ENCODE measurements at places on chromosomes 5 and 9.

GRCh38 chr5:31577438-31577837 lies 45.3 kb downstream of the C5orf22 start:
- no peak for DNase-seq

- DNase-seq: no peak
Observed at GRCh38 chr5:57408714-57409113, 73.9 kb downstream of the ACTBL2 start.

GRCh38 chr5:179869101-179869500 lies 10.5 kb upstream of the MRNIP start:
- DNase-seq: no peak

DNA sequence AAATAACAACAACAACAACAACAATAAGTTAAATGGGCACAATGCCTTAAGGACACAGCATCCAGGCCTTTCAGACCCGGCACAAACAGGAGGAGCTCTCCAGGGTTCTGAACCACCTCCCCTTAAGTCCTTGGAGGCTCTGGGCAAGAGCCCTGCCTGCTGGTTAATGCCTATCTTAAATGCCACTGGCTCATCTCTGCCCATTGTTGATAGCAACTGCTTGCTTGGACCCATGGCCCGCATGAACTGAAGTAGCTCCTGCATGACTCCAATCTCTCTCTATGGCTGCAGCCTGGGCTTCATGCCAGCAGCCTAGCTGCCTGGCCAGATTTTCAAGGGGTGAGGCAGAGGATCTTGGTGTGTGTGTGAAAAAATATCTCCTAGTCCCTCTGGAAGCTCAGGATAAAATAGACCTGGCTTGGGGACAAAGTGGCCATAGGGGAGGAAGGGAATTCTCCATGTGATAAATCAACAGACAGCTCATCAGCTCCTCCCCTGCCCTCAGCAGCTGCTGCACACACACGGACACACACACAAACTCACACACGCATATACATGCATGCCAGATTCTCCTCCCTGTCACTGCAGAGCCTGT lies 27.4 kb downstream of the FAM219A start:
- peak; percentile 33 for DNase-seq

GRCh38 chr5:164353155-164353554 lies 847.7 kb downstream of the MAT2B start:
- no peak for DNase-seq

- DNase-seq: no peak
Observed at GRCh38 chr5:11477786-11478185, 426.5 kb downstream of the CTNND2 start.

DNA sequence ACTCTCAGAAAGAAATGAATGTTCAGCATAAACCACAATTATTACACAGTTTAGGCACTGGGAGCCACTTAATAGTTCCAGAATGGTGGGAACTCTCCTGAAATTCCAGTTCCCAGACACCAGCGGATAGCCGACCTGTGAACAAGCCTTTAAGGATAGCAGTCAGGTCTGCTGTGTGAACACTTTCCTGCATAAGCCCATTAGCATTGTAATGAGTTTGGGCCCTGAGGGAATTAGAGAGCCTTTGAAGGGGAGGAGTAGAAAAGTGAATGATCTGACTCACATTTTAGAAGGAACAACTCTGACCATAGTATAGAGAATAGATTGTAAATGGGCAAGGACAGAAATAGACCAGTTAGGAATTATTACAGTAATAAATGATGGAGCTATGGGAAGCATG lies 189.1 kb downstream of the ADGRV1 start:
- DNase-seq: no peak

- DNase-seq: no peak
Observed at GRCh38 chr5:84080908-84081307, 303.8 kb downstream of the EDIL3 start.

DNA sequence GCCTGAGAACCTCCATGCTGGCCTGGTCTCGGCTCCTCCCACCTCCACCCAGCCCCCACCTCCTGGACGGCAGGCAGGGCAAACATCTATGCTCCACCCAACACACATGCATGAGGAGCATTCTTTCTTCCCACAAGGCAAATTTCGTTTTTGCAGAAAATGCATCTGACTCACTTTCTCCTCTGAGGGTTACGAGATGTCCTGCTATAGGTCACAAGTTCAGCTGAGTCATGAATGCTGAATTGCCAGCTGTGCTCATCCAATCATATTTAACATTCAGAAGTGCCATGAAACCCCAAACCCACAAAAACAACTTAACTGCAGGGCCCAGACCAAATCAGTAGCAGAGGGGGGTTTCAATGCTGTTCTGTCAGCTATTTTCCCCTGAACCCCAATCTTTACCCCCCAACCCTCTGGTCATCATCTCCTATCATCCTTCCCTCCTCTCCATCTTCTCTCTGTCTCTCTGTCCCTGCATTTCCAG lies 39.0 kb upstream of the OSMR start:
- DNase-seq: peak; percentile 82

- peak; percentile 66 for DNase-seq
Observed at GRCh38 chr5:115459855-115460341, 84.7 kb downstream of the FEM1C start.

DNA sequence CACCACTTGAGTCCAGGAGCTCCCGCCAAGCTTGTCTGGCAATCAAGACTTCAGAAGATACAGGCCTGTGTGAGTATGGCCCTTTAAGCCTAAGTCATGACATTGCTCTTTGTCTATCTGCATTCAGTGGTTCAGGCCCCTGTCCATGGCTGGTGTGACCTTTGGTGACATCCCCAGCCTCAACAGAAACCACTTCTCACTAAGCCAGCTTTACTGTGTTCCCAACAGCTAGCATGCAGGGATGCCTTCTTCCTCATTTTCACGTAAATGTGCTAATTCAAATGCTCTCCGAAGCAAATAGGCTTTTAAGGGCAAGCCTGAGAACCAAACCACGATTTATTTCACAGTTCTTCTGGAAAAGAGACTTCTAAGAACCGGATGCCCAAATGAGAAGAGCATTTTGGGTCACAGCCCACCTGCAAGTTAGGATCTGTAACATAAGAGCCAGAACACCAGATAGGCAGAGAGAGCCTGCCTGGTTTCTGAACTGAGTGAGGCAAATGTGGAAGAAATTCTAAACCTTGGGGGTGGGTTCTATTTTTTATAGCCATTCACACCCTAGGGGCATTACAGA lies 14.9 kb downstream of the CD180 start:
- no peak for DNase-seq

- no peak for DNase-seq
Observed at GRCh38 chr9:129264388-129264787, 86.3 kb upstream of the IER5L start.

- DNase-seq: no peak
Observed at GRCh38 chr9:99607842-99608448, 213.7 kb upstream of the NR4A3 start.

DNA sequence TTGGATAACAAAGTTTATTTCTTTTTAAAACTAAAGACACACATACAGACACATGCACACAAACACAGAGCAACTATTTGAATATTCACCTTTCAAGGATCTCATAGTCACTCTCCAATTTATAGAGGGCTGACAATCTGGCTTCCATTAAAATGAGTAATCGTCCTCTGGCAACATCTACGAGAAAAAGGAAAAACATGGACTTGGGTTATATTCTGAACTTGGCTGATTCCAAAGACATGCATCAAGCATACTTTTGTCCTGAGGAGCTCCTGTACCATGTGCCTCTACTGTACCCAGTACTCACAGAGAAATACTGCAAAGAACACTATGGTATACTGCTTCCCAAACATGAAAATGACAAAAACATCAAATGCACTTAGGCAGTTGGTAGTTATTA lies 15.4 kb downstream of the IARS1 start:
- peak; percentile 43 for DNase-seq

GRCh38 chr5:138273834-138274188 lies 610 bp downstream of the GFRA3 start:
- DNase-seq: no peak

DNA sequence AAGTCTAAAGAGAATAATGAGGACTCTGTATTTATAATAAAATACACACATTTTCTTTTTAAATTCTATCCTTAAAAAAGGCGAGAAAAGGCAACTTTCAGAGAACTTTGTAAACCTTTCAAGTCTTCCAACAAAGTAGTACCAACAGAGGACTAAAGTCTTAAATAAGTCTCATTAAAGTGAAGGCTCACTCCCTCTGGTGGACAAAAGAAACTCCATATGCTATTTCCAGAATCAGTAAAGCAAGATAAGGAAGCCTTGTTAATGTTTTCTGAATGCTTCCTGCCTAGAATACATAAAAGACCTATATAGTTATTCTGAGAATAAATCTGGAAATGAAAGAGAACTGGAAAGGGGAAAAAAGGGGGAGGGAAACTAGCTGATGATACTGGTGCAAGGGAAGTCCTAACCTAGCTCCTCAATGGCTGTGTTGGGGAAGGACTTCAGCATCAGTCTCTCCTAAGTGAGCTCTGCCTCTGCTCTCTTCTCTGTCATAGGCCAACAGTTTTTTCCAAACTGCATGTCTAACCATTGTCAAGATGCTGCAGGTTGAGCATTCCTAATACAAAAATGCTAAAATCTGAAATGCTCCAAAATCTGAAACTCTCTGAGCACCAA lies 7.2 kb downstream of the HMGCS1 start:
- peak; percentile 31 for DNase-seq

DNA sequence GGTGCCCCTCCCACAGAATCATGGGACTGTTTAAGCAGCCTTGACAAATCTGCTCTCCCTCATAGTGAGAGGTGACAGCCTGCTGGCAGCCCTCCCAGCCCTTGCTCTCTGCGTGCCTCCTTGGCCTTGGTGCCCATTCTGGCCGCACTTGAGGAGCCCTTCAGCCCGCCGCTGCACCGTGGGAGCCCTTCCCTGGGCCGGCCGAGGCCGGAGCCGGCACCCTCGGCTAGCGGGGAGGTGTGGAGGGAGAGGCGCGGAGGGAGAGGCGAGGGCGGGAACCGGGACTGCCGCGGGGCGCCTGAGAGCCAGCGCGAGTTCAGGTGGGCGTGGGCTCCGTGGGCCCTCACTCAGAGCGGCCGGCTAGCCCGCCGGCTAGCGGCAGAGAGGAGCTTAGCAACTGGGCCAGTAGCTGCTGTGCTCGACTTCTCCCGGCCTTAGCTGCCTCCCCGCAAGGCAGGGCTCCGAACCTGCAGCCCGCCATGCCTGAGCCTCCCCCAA lies 125.9 kb upstream of the MYO10 start:
- DNase-seq: no peak

DNA sequence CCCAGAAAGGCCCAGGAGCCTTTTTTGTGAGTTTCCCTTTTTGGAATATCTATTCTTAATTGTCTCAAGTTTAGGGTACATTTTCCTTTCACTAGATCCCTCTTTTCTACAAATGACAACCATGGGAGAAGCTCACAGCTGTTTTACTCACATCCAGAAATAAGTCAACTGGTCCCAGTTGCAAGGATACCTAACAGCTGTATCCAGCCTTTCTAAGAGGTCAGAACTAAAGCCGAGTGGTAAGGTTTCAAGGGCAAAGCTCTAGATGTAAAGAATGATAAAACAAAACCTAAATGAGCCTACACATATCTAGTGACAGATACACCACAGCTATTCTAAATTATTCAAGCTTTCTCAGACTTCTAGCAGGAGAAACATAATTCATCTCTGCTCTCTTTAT lies 4.4 kb downstream of the FGF10 start:
- no peak for DNase-seq

DNA sequence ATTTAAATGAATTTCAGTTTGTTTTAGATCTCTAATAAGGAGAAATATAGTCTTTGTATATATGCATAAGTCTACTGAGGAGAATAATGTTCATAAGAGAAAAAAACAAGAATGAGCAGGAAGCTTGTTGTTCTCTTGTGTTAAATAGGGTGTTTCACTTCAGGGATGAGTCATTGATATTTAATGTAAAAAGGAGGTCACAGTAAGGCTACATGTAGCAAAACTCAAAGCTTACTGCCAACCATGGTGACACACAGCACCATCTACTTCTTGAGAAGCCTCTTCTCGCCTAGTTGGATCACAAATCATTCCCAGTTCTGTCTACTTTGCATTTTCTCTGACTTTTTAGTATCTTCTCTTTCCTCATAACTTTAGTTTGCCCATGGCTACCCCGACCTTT lies 1466.0 kb upstream of the C9orf72 start:
- DNase-seq: no peak

DNA sequence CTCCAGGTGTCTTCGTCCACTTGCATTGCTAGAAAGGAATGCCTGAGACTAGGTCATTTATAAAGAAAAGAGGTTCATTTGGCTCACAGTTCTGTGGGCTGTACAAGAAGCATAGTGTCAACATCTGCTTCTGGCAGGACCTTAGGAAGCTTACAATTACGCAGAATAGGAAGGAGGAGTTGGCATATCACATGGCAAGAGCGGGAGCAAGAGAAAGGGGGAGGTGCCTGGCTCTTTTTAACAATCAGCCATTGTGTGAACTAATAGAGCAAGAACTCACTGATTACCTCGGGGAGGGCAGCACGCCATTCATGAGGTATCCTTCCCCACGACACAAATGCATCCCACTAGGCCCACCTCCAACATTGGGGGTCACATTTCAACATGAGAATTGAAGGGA lies 134.4 kb upstream of the EFNA5 start:
- DNase-seq: no peak

DNA sequence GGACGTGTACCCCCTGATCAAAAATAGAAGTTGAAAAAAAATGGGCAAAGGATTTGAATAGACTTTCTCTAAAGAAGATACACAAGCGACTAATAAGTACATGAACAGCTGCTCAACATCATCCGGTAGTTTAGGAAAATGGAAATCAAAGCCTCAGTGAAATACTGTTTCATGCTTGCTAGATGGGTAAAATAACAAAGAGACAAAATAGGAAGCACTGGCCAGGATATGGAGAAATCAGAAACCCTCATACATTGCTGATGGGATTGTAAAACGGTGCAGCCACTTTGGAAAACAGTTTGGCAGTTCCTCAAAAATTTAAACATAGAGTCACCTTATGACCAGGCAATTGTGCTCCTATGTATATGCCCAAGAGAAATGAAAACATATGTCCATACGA lies 65.0 kb upstream of the SUB1 start:
- no peak for DNase-seq

DNA sequence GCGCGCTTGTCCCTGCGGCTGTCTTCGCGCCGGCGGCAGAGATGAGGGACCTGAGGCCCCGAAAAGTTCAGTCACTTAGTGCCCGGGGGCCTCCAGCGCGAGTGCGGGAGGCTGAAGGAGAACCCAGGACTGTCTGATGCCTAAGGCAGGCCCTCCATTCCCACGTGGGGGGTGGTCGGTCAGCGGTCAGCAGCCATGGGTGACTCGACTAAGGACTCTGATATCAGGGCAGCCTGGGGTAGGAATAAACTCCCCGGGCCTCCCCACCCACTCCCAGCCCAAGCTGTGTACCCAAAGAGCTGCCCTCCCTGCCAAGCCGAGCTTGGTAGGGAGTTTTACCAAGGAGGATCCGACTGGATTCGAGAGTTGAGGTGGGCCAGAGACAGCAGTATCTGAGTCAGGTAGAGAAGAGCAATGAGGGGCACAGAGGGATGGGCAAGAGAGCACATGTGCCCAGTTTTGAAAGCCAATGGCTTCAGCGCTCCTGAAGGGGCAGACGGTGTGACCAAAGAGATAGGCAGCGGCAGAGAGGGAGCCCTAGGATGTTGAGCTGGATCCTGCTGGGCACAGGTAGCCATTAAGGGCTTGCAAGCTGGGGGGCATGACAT lies 787 bp downstream of the FGFR4 start:
- no peak for DNase-seq

GRCh38 chr5:105670596-105670995 lies 2000.1 kb downstream of the EFNA5 start:
- no peak for DNase-seq

Measured in fibroblast of skin of left biceps (primary cell).